SK-N-DZ (cell line): ENCODE measurements at places on chromosomes 7 and 10.

- no peak for DNase-seq
These were observed 177.2 kb downstream of the JAZF1 start for GRCh38 chr7:28003408-28003807.

DNA sequence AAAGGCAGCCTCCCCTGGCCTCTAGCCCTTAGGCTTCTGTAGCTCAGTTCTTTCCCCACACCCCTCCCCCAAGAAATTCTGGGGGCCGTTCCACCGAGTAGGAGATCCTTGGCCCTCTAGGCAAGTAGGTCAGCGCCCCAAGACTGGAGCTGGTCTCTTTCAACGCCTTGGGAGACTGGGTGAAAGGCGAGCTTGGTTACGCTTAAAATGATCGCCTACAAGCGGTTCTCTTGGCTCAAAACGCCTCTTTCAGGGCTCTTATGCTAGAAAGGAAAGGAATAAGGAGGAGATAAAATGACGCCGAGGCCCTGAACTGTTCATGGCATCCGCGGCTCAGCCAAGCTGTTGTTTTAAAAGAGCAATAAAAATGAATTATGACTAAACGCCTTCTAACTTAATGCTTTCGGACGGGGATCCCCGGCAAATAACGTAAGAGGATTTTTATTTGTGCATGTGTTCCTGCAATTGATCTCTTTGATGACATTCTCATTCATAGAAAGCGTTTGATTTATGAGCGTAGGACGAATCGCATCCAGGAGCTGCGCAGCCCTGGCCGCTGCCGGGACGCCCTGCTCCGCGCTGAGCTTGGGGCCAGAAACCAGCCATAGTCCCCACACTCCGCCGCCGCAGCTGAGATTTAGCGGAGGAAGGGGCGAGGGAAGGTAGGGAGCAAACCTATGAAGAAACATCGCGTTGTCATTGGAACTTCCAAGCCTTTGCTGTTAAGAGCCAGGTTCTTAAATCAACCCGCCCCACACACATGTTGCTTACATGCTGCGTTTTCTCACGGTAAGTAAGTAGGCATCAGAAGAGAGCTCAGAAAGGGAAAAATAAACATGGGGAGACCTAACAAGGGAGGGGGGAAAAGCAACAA, 3.0 kb upstream of the HOXA1 start:
- no peak for DNase-seq

GRCh38 chr7:50657341-50657873, 92.2 kb upstream of the DDC start:
- DNase-seq, result no peak

- DNase-seq, result no peak
These were observed 596.8 kb downstream of the PTPRN2 start for GRCh38 chr7:157990881-157991250.

DNA sequence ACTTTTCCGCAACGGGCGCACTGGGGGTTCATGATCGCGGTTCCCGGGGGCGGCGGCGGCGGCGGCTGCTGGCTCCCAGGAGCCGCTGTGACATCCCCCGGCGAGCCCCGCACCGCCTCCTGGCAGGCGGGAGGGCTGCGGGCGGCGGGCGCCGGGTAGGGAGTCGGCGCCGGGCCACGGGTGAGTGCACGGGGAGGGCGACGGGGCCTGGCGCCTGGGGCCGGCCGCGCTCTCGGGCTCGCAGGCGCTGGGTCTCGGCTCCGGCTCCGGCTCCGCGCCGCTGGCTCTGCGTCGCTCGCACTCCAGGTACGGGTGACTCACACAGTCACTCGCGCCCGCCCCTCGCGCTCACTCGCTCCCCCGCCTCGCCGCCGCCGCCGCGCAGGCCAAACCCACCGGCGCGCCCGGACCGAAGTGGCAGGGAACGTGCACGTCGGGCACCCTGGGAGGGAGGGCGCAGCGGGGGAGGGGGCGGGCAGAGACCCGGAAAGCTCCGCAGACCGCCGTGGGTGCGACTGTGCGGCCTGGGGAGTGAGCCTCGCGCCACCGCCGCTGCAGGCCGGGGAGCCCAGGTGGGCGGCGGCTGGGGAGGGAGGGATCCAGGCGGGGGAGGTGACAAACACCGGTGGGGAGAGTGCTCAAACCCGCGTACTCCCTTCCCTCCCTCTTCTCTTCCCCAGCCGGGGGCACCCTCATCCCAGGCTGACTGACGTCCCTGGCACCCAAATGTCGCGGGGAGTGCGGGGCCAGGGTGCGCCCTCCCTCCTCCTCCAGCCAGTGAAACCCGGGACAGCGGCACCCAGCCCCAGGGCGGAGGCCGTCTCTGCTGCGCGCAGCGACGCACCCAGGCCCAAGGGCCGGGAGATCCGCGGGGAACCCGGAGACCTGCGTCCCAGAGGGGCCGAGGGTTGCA, 276.9 kb upstream of the NEBL start:
- DNase-seq, result no peak

GRCh38 chr7:45072131-45073030, 16.4 kb downstream of the NACAD start:
- no peak for DNase-seq
